ENCODE measurements at places on chromosomes 5 and 9.

DNA sequence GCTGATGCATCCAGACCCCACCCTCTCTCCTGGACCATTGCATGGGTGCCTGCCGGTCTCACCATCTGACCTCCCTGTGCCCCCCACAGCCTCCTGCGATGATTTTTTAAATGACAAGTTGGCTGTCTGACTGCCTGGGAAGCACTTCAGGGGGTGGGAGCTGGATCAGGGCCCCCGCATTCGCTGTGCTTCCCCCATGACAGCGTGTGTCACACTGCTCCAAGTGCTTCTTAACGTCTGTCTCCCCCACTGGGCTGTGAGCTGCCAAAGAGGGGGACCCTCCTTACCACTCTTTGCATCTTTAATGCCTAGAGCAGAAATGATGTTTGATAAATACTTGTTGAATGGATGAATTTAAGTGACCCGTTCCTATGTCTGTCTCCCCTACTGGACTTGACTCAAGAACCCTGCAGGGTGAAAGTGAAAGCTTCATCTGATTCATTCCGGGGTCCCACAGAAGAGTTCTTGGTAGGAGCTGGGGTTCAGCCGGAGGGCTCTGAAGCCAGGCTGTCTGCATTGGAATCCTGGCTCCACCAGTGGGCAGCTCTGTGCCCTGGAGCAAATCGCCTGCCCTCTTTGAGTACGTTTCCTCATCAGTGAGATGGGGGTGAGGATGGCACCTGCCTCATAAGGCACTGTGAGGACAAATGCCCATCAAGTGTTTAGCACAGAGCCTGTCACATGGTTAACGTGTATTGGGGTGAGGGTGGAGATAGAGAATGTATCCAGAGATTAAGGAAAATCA lies 7.6 kb upstream of the EGR1 start:
- H3K4me3 ChIP-seq, result no peak overlapping the region
- H3K27ac ChIP-seq, result no peak overlapping the region
- no peaks in the 10 kb centered on the region for H3K4me1 ChIP-seq
- no peak for DNase-seq
- no peaks in the 10 kb centered on the region for H3K27me3 ChIP-seq

GRCh38 chr5:179504600-179505396 lies 45.6 kb upstream of the RUFY1 start:
- no peak for DNase-seq
- H3K4me3 ChIP-seq, result no peak overlapping the region
- H3K27me3 ChIP-seq, result no peaks in the 10 kb centered on the region
- no peaks in the 10 kb centered on the region for H3K36me3 ChIP-seq
- no peaks in the 10 kb centered on the region for H3K4me1 ChIP-seq
- no peak overlapping the region for H3K27ac ChIP-seq

DNA sequence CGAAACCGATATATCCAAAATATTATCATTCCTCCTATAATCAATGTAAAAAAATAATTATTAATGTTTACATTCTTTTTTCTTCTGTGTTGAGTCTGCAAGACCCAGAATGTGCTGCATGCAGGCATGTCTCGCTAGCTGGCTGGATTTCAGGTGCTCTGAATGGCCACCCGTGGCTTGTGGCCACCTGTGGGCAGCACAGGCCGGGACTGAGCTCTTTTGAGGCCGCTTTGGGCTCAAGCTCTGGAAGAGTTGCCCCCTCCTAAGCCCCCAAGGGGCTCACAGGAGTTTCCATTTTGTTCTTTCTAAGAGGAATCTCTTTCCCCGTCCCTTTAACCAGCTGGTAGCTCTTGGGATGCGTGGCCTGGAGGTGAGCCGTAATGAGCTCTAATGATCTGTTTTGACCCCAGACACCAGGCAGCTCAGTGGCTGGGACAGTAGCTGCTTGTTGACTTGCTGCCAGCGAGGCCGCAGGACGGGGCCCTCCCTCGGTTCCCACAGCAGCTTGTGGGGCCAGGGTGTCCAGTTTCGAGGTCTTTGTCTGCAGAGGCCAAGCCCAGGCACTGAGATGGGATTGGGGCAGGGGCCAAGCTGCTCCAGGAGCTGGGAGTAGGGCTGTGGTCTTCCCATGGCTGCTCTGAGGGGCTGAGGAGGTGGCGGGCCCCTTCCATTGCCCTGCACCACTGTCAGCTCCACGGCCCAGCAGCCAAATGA lies 20.8 kb downstream of the ASS1 start:
- no peak for DNase-seq
- H3K27me3 ChIP-seq, result no peaks in the 10 kb centered on the region
- peaks cover 6% of the 10 kb centered on the region for H3K36me3 ChIP-seq
- H3K4me3 ChIP-seq, result no peak overlapping the region

DNA sequence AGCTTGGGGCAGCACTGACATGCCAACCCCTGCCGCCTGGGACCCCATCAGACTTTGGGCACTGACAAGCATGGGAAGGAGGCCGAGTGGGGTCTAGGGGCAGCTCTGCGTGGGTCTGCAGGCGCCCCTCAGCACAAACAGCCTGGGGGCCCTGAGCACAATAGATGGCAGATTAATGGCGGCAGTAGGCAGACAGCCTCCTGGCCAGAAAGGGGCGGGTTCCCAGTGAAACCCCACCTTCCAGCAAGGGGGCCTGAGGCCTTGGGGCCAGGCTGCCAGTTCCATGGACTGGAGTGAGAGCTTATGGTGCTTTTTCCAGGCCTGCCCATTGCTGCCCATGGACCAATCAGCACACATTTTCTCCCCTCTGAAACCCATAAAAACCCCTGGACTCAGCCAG lies 2031.2 kb downstream of the EFNA5 start:
- DNase-seq, result no peak
- no peaks in the 10 kb centered on the region for H3K27me3 ChIP-seq
- H3K4me3 ChIP-seq, result no peak overlapping the region
- no peaks in the 10 kb centered on the region for H3K36me3 ChIP-seq

- no peak overlapping the region for H3K27ac ChIP-seq
- no peak overlapping the region for H3K4me3 ChIP-seq
These were observed 46.3 kb downstream of the SMIM15 start for GRCh38 chr5:61115968-61116367.

Measured in colonic mucosa (tissue), 4 donors.